ENCODE measurements at places on chromosomes 13 and 19.
A peak's percentile ranks its signal among the peaks of the same experiment; 100 is the strongest.

- H3K27ac ChIP-seq = no peak overlapping the region
- peaks cover 37% of the 10 kb centered on the region for H3K4me1 ChIP-seq
- no peak overlapping the region for H3K4me3 ChIP-seq
- no peak for DNase-seq
- no peaks in the 10 kb centered on the region for H3K27me3 ChIP-seq
Measured at GRCh38 chr19:4373601-4374497, 26.5 kb downstream of the SH3GL1 start.

DNA sequence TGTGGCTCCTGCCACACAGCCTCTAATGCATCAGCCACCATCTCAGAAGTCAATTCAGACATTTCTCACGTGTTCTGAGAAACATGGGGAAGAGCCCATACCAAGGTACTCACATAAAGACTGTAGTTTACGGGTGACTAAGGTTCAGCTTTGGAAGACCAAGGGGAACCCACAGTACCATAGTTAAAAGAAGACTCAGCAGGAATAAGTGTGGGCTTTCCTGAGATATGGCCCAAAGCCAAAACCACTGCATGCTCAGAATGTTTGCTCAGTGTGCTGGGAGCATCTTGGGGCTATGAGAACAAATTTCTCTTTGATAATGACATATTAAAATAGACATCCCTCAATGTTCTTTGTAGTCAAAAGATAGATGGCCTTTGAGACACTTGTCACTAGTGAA lies 283.8 kb downstream of the DCT start:
- H3K27ac ChIP-seq = no peak overlapping the region
- H3K27me3 ChIP-seq = no peaks in the 10 kb centered on the region
- H3K4me3 ChIP-seq = no peak overlapping the region
- no peaks in the 10 kb centered on the region for H3K4me1 ChIP-seq
- DNase-seq = no peak

DNA sequence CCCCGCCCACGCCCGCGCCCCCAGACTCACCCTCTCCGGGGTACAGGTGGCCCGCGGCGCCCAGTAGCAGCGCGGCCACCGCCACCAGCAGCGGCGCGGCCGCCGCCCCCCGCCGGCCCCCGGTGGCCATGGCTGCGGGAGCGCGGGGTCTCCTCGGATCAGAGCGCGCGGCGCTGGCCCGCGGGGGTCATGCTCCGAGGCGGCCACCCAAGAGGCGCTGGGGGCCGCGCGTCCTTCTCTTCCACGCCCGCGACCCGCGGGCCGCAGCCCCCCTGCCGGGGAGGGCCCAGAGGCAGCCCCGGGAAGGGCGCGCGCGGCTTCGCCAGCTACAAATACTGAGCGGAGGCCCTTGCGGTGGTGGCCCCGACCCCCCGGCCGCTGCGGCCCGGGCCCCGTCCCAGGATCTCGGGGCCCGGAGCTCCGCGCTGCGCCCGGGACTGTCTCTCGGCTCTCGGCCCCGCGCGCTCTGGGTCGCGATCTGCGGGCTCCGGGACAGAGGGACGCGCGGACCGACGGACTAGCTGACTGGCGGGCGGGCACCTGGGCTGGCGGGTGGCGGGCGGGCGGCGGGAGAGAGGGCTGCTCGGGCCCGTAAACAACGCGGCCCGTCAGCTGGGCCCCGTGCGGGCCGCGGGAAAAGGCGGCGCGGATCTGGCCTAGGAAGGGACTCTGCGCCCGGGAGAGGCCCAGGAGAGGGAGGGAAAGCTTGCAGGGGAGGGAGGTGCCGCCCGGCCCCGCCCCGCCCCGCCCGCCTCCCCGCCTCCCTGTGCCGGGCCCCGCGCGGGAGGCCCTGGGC lies at the start of gene INSR:
Gene INSR (minus strand): TSS at position 653 of the 796 bp plus-strand sequence. CDS start 523 bp downstream, at position 130.
- H3K4me1 ChIP-seq = peaks cover 5% of the 10 kb centered on the region
- peak within 1 kb of the TSS; percentile 99 for H3K4me3 ChIP-seq
- peaks cover 11% of the 10 kb centered on the region for H3K27me3 ChIP-seq
- no peaks in the 10 kb centered on the region for H3K36me3 ChIP-seq

DNA sequence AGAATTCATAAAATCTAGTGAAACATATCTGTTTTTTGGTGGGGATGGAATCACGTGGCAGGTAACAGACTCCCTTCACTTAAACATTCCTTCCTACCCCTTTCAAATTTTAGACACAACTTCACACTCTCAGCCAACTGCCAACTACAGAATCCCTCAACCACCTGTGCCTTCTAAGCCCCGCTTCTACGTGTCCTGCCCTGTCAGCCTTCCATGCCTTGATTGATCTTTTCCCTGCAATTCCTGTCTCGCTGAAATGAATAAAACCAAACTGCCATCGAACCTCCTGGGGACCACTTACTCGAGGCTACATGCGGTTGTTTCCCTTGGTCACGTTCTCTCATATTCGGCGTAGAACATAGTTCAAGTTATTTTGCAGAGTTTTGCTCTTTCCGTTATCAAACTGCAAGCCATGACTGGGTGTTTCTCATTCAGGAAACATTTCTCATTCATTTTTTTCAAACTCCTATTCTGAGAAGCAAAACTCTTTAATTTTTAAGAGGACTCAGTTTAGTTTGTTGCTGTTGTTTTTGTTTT lies 1.1 kb downstream of the ZNF625 start:
- peaks cover 11% of the 10 kb centered on the region for H3K4me1 ChIP-seq
- H3K27ac ChIP-seq = no peak overlapping the region
- H3K36me3 ChIP-seq = peaks cover 21% of the 10 kb centered on the region
- no peak for DNase-seq

DNA sequence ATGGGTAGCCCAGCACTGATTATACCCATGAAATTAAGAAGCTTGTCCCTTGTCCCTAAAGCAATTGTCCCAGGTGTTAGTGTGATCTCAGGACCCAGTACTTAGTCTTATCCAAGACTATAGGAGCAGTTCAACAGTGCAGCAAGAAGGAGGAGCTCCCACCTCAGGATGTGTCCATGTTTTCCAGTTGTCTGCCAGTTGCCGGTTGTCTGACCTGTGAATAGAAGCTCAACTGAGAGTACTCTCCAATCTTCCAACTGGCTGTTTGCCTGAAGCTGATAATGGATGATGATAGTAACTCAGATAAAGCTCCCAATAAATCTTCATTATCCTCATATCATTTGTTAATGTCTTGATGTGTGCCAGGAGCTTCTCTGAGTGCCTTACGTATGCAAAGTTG lies 107.2 kb upstream of the HTR2A start:
- H3K27me3 ChIP-seq = no peaks in the 10 kb centered on the region
- H3K4me1 ChIP-seq = no peaks in the 10 kb centered on the region
- H3K36me3 ChIP-seq = no peaks in the 10 kb centered on the region
- no peak overlapping the region for H3K27ac ChIP-seq

GRCh38 chr19:46621191-46622117 lies 3.4 kb downstream of the PTGIR start:
- H3K4me3 ChIP-seq = no peak overlapping the region
- H3K27me3 ChIP-seq = no peaks in the 10 kb centered on the region
- no peaks in the 10 kb centered on the region for H3K36me3 ChIP-seq

- H3K36me3 ChIP-seq = no peaks in the 10 kb centered on the region
- H3K27me3 ChIP-seq = no peaks in the 10 kb centered on the region
- H3K27ac ChIP-seq = no peak overlapping the region
- H3K4me1 ChIP-seq = no peaks in the 10 kb centered on the region
- DNase-seq = no peak
Measured at GRCh38 chr13:110984381-110984780, 69.5 kb upstream of the ANKRD10 start.

GRCh38 chr19:16125737-16126495 lies 14.2 kb downstream of the RAB8A start:
- no peak overlapping the region for H3K27ac ChIP-seq
- H3K27me3 ChIP-seq = no peaks in the 10 kb centered on the region
- H3K4me3 ChIP-seq = no peak overlapping the region
- no peak for DNase-seq

DNA sequence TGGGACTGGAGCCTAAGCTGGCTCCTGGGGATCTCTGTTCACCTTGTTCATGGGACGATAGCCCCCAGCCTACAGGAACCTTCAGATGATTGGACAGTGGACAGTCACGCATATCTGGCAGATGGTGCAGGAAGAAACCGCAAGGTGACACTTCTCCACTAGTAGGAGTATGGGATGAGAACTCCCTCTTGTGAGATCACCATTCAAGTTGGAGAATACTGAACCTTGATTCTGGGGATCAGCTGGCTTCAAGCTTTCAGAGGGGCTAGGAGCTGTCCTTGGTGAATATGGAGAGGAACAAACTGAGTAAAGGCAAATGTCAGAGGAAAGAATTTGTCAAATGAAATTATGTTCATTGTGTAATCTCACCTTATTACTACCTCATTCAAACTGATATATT lies 204.5 kb downstream of the PDS5B start:
- H3K36me3 ChIP-seq = no peaks in the 10 kb centered on the region
- peak; percentile 12 for DNase-seq
- no peaks in the 10 kb centered on the region for H3K27me3 ChIP-seq

GRCh38 chr13:113431171-113431570 lies 22.1 kb downstream of the ADPRHL1 start:
- no peaks in the 10 kb centered on the region for H3K4me1 ChIP-seq
- no peak overlapping the region for H3K27ac ChIP-seq
- H3K36me3 ChIP-seq = no peaks in the 10 kb centered on the region
- H3K27me3 ChIP-seq = no peaks in the 10 kb centered on the region

GRCh38 chr13:40562975-40563349 lies 103.5 kb downstream of the FOXO1 start:
- no peak overlapping the region for H3K4me3 ChIP-seq
- H3K36me3 ChIP-seq = no peaks in the 10 kb centered on the region
- no peak overlapping the region for H3K27ac ChIP-seq
- no peaks in the 10 kb centered on the region for H3K27me3 ChIP-seq
- DNase-seq = no peak
- peaks cover 3% of the 10 kb centered on the region for H3K4me1 ChIP-seq

DNA sequence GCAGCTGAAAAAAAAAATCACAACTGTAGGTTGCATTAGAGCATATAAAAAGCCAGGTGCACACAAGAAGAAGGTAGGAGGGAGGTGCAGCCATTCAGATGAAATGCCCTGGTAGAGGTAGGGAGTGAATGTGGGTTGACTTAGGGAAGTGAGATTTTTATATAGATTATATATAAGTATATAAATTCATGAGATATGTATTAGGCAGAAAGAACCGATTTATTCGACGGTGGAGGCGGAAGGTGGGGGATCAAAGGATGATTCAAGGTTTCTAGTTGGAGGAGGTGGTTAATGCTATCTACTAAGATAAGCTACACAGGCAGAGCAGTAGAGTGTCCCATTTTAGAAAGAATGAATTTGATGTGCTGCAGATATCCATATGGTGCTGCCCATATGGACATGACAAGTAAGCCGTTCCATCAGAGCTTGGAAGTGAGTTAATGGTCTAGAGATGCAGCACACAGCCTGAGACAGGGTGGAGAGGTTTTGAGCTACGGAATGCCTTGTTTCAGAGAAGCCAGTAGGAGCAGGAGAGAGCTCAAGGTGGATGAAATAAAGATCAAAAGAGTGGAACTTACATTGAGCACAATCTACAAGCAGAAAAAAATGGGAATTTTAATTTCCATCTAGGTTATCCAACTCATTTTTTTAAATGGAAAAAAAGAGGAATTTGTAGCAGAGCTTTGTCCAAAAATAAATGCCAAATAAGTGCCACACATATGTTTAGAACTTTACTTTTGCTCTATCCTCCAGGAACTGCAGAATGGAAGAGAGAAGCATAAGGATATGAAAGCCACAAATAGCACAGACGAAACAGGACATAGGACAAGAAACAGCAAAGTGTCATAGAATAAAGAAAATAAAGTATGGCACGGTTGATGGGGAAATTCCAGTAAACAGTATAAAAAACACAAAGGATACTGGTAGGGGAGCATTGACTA lies 177.3 kb downstream of the PCDH9 start:
- no peak overlapping the region for H3K4me3 ChIP-seq
- DNase-seq = peak; percentile 6
- no peaks in the 10 kb centered on the region for H3K27me3 ChIP-seq
- H3K27ac ChIP-seq = no peak overlapping the region

DNA sequence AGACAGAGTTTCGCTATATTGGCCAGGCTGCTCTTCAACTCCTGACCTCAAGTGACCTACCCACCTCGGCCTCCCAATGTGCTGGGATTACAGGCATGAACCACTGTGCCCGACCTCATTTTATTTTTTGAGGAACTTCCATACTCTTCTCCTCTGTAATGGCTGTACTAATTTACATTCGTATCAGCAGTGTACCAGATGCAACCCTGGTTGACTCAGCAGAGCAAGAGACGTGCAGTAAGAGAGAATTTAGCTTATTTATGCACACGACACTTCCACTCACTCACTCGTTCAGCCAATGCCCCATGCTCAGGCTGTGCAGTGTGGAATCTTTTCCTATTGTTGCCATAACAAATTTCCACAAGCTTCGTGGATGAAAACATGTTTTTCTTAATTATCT lies 6.9 kb downstream of the KIR3DL3 start:
- H3K4me1 ChIP-seq = no peaks in the 10 kb centered on the region
- H3K27ac ChIP-seq = no peak overlapping the region
- no peak for DNase-seq
- no peak overlapping the region for H3K4me3 ChIP-seq

DNA sequence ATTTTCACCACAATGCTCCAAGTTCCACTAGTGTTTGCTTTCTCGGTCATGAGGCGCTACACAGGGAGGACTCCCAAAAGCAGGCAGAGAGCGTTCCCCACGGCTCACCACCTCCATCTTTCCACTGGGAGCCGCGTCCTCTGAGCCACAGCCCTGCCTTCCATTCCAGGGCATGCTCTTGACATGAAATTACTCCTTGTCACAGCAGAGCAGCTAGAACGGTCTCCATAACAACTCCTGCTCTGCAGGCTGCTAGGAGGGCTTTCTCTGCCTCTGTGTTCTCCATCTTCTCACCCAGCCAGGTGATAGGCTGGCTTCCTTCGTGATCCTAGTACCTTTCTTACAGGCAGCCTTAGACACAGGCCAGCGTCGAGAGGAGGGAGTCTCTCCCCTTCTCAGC lies 171.8 kb upstream of the UBL3 start:
- H3K4me1 ChIP-seq = peaks cover 21% of the 10 kb centered on the region
- H3K27me3 ChIP-seq = no peaks in the 10 kb centered on the region
- H3K4me3 ChIP-seq = no peak overlapping the region
- H3K27ac ChIP-seq = no peak overlapping the region
- DNase-seq = no peak

DNA sequence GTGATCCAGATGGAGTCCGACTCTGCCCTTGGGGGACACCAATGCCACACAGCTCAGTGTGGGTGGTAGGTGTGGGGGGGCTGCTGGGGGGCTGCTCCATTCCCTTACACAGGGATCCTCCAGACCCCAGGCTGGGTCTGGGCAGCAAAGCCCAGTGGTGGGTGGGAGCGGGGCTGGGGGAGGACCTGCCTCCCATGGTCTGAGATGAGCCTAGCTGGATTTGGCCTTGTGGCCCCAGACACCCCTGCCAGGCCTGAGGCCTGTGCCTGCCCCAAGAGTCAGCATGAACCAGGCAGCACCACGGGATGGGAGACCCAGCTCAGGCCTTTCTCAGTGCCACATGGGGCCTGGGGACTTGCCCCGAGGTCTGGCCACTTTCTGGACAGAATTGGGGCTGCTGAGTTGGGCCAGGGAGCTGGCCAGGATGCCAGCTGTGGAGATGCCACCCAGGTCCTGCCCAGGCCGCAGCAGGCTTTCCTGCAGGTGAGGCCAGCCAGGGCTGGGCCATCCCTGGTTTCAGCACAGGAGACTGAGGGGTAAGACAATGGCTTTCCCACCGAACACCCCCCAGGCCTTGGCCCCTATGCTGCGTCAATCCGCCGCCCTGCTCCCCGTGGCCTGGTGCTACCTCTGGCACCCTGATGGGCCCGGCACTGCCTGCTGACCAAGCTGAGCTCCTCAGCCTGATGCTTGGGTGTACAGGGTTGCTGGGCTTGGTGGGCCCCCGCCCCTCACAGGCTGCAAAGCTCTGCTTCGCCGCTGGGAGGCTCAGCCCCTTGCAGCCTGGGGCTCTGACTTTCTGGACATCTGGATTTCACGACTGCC lies 24.2 kb downstream of the CEBPG start:
- H3K27ac ChIP-seq = no peak overlapping the region
- no peaks in the 10 kb centered on the region for H3K27me3 ChIP-seq
- no peaks in the 10 kb centered on the region for H3K36me3 ChIP-seq
- peak; percentile 66 for DNase-seq
- no peak overlapping the region for H3K4me3 ChIP-seq
